ENCODE measurements at places on chromosomes 2 and 18.

- DNase-seq: no peak
Observed at GRCh38 chr2:120441744-120442471, 96.0 kb downstream of the INHBB start.

- no peak for DNase-seq
Observed at GRCh38 chr2:939936-940601, 10.6 kb upstream of the SNTG2 start.

- DNase-seq: no peak
Observed at GRCh38 chr2:158484892-158485556, 28.3 kb downstream of the PKP4 start.

- no peak for DNase-seq
Observed at GRCh38 chr2:55114597-55114996, 64.3 kb upstream of the RTN4 start.

DNA sequence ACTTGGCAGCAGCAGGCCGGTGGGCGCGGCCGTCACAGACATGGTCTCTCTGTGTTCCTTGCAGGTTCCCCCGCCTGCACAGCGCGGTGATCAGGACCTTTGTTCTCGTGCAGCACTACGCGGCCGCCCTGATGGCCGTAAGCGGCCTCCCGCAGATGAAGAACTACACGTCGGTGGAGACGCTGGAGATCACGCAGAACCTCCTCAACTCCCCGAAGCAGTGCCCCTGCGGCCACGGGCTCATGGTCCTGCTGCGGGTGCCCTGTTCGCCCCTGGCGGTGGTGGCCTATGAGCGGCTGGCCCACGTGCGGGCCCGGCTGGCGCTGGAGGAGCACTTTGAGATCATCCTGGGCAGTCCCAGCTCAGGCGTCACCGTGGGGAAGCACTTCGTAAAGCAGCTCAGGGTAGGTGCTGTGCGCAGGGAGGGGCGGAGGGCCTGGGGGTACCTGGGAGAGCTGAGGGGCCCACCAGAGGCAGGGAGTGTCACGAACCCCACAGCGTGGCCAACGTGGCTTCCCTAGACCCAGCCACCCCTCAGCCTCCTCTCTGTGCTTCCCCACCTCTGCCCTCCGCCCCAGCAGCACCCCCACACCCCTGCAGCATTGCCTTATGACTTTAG, 59.3 kb downstream of the NTSR2 start:
- DNase-seq: no peak

DNA sequence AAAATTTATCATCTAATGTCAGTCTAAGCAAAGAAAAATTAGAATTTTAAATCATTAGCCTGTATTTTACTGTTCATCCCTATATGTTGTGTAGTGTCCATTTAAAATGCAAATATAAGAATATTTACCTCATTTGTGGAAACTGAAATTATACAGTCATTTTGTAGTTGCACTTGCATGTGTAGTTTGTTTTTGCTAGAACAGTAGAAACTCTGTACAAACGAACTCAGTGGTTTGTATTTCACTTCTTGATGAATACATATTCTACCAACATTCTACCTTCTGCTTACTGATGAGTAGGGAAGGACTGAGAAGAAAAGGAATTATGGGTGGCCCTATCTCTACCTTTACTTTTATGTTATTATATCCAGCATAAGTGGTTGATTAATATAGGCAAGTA, 29.7 kb downstream of the BMPR2 start:
- no peak for DNase-seq

- no peak for DNase-seq
Observed at GRCh38 chr2:66595556-66595955, 160.6 kb downstream of the MEIS1 start.

- no peak for DNase-seq
Observed at GRCh38 chr2:50125246-50125645, 906.7 kb downstream of the NRXN1 start.

DNA sequence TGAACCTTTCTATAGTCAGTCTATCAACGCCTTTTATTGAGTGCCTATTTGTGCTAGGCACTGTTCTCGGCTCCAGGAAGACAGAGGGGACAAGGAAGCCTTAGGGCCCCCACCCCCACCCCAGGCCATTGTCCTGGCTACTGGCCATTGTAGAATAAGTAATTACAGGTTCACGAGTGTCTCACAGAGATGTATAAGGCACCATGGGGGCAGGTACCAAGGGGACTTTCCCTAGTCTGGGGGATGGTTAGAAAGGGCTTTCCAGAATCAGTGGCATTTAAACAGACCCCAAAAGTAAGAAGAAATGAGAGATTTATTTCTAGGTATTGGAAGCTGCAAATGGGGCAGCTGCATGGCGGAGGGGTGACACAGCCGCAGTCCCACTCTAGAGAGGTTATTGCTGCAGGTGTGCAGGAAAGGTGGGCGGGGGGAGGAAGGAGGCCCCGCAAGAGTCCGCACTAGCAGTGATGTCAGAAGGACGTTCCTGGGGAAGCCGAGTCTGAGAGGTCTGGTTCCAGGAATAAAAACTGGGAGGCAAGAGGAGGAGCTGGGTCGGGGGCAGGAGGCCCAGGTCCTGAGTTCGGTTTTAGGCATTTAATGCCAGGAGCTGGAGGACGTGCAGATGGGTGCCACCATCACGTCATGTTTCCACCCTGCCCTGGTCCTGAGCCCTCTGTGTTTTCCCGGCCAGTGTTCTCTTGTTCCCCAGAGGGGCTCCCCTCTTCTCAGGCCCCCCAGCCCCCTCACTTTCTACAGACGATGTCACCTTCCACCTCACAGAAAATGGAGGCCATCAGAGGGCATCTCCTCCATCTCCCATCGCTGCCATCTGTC, 30.5 kb downstream of the FOSL2 start:
- DNase-seq: no peak

DNA sequence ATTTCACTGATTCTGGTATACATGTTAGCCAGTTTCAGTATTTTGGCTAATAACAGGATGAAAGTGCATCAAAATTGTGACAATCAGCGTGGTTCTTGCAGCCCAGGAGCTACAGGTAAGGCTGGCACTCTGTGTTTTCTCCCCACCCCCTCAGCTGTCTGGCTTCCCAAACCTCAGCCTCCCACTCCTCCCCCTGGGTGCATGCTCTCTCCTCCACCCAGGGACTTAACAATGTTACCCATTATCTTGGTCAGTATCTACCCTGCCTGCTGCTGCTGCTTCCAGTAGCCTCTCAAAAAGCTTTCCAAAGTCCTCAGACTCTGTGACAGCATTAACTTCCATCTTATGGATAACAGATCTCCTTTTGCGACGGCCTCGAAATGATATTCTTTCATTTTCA, 41.0 kb downstream of the TRABD2A start:
- DNase-seq: no peak

DNA sequence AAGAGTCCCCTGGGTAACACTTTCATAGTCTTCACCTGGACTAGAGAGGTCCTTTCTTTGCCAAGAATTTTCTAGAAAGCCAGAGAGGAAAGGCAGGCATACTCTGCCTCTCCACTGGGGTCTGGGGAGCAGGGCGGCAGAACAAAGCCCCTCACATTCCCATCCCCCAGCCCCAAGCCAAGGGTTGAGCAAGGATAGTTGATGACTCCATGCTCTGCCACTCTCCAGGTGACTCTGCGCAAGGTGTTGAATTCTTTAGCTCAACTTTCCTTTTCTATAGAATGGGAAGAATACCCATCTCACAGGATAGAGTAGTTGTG, 2.9 kb upstream of the GDF7 start:
- no peak for DNase-seq

DNA sequence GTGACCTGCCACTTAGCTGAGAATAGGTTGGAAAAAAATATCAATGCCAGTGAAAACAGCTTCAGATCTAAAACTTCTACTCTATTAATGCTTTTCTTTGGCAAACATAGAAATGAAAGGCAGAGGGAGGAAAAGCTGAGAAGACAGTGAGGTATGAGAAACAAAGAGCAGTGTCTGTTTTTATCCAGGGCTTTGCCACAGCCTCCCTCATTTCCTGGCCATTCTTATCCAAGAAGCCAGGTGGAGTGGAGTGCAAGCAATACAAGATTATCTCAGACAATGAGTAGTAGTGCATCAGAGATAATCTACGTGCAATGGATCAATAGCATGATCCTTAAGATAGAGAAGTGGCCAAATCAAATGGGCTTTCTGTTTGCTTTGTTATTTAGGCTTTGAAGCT, 808.7 kb upstream of the PIK3C3 start:
- DNase-seq: no peak

- no peak for DNase-seq
Observed at GRCh38 chr2:121128741-121129659, 156.0 kb downstream of the TFCP2L1 start.

GRCh38 chr2:65979446-65979845, 455.5 kb upstream of the MEIS1 start:
- DNase-seq: no peak

Data from foreskin melanocyte (primary cell).